Umbilical cord (tissue), 2 donors: ENCODE measurements at places on chromosomes 6 and 20. TPM values are rescaled to one million over a fixed set of nuclear protein-coding genes. Genes with fewer than 3 reads are reported as not detected.
A peak's percentile ranks its signal among the peaks of the same experiment; 100 is the strongest.

GRCh38 chr6:72691249-72691648, 69.4 kb downstream of the KCNQ5 start:
- DNase-seq: no peak

DNA sequence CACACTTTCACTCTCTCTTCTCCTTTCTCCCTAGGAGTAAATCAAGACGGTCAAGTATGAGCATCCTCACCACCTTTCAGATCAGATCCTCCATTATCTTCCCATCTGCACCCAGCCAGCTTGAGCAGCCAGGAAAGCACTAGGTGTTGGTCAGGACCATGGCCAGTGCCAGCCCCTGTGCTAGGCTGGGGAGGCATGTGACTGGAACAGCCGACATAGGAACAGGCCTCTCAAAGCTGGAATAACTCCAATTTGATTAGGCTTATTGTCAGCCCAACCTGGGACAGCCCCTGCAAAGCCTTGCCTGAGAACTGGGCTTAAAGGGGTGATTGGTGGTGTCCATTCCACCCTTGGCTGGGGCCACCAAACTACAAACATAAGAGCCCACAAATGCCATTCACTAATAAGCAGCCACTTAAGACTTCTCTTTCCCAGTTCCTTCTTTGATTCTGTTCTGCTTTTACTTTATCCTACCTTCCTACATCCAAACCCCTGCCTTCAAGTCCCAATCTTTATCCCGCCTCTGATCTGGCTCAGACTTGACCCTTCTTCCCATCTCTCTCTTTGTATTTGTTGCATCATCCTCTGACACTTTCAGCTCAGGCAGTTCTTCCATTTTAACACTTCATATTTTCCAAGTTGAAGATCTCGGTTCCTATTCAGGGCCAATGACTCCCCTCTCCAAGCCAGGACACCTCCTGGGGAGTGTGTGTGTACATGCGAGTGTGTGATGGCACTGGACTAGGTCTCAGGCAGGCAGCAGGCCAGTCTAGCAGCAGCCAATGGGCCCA, 4.5 kb upstream of the TREM2 start:
- DNase-seq: peak; percentile 29

- peak; percentile 3 for DNase-seq
Measured at GRCh38 chr6:64838726-64839125, 868.3 kb downstream of the EYS start.

- no peak for DNase-seq
Measured at GRCh38 chr6:15479761-15480160, 183.1 kb downstream of the DTNBP1 start.

DNA sequence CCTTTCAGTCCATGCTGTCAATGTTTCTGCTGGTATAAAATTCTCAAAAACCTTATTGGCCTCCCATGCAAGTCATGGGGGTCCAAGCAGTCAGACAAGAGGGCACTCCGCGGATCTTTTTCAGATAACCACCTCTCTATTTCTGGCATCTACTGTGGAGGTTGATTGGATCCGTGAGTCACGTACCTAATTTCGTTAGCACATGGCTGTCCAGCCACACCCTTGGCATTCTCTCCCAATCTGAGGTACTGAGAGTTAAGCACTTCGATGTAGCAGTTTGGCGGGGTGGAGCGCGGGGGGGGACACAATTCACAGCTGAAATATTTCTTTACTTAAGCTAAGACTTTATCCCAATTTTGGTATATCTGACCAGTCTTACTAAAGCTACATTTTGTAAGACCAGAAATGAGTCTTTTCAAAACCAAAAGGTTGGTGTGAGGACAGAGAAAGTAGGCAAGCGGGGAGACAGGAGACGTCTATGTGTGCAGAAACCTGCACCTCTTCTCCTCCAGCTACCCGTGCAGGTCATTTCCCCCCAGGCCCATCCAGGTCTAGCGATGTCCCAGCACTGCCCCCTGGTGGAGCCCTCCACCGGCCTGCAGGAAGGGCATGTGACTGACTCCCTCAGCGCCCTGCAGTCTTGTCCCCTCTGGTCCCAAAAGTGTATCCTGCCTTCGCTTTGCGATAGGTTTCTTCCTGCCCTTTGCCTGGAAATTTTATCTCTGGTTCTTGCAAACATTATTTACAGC, 113.1 kb downstream of the ADAT2 start:
- DNase-seq: no peak

The RMND1 gene
- total RNA-seq: 54.9 TPM

DNA sequence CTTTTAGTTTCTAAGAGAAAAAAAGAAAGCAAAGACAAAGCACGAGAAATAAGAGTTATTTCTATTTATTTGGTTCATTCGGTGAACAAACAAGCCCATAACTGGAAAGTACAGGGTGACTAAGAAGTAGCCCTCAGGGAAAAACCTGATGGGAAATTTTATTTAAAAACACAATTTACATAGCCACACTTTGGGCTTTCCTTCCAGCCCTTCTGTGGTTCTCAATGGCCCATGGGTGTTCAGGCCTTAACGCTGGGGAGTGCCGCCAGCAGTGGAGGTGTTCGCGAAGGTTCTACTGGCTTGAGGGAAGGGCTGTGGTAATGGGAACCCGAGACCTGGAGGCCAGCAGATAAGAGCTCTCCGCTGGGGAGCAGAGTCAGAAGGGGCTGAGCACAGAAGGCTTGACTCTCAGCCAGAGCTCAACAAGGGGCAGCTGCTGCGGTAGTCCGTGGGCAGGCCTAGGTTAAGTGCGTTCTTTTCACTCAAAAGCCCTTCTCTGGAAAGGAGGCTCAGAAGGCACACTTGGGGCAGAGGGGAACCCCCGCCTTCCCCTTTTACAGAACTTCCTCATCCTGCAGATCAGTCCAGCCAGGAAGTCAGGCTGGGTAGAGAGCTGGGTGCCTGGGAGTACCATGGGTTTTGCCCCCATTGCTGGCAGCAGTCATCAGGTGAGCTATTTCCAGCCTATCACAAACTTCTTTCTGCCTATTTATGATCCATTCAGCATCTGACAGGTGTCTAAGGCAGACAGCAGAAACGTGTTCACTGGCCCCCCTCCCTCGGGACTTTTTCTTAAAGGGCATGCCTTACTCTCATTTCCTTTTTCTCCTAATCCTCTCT, 8.8 kb upstream of the CD83 start:
- no peak for DNase-seq

GRCh38 chr6:115896538-115897129, 164.1 kb downstream of the FRK start:
- DNase-seq: peak; percentile 63

DNA sequence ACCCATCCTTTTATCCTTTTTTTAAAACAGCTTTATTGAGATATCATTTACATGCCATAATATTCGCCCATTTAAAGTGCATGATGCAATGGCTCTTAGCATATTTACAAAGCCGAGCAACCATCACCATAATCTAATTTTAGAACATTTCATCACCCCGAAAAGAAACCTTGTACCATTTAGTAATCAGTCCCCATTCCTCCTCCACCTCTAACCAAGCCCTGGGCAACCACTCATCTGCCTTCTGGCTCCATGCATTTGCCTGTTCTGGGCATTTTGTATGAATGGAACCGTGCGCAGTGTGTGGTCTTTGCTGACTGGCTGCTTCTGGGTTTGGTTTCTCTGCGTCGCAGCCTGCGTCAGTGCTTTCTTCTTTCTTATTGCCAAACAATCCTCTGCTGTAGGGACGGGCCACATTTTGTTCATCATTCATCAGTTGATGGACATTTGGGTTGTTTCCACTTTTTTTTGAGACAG, 10.2 kb upstream of the EEF1A2 start:
- DNase-seq: no peak

GRCh38 chr6:5514353-5514752, 253.0 kb downstream of the FARS2 start:
- no peak for DNase-seq

The RPP21 gene
- 30.6 TPM for total RNA-seq

GRCh38 chr20:44137266-44137801, 49.7 kb downstream of the JPH2 start:
- DNase-seq: peak; percentile 96

GRCh38 chr6:156699017-156699421, 78.2 kb upstream of the ARID1B start:
- no peak for DNase-seq

DNA sequence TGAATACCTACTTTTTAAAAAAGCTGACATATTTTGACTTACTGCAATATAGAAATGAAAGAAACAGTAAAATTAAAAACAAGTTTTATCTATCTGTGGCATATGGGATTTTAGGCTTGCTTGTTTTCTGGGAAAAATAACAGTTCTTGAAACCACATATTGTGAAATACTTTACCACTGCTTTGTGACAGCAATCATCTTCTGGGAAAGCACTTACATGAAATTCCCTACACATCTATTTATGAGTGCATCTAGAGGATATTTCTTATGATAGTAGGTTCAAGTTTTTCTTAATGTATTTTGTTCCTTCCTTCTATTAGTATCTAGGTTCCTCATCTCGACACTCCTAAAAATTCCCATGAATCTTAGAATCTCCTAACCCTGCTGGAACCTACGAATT, 75.2 kb downstream of the STXBP5 start:
- peak; percentile 9 for DNase-seq
